ENCODE measurements at places on chromosomes 12 and 14.
A peak's percentile ranks its signal among the peaks of the same experiment; 100 is the strongest.

- DNase-seq, result no peak
Measured at GRCh38 chr14:38124506-38124905, 83.2 kb upstream of the SSTR1 start.

DNA sequence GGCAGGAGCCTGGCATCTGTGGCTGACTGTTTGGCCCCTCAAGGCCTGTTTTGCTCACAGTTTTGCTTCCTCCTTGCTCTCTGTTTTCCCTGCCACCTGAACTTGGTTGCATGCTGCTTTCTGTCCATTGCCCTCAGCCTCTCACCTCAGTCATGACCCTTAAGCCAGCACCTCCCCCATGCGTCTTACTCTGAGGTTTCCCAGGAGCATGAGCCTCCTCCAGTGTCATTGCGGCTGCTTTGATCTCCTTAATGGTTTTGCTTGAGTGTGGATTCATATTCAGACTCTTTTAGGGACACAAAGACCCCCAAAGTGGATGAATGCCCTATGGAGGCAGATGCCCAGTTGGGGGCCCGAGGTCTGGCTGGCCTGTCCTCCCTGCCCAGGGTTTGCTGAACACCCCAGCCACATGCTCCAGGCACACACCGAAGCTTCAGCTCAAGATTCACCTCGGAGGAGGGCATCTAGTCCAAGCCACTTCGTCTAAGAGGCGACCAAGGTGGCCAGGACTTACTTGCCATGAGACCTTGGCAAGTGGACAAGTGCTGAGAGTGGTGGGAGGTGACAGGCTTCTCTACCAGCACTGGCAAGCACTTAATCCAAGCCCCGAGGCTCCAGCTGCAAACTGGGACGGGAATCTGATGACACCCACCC is 95.4 kb upstream of the DIO3 start:
- no peak for DNase-seq

GRCh38 chr12:45509187-45509586 is 220.3 kb upstream of the ARID2 start:
- no peak for DNase-seq

- no peak for DNase-seq
Measured at GRCh38 chr12:60174941-60175340, 579.1 kb downstream of the SLC16A7 start.

GRCh38 chr14:59337141-59337611 is 128.0 kb downstream of the GPR135 start:
- DNase-seq, result no peak

DNA sequence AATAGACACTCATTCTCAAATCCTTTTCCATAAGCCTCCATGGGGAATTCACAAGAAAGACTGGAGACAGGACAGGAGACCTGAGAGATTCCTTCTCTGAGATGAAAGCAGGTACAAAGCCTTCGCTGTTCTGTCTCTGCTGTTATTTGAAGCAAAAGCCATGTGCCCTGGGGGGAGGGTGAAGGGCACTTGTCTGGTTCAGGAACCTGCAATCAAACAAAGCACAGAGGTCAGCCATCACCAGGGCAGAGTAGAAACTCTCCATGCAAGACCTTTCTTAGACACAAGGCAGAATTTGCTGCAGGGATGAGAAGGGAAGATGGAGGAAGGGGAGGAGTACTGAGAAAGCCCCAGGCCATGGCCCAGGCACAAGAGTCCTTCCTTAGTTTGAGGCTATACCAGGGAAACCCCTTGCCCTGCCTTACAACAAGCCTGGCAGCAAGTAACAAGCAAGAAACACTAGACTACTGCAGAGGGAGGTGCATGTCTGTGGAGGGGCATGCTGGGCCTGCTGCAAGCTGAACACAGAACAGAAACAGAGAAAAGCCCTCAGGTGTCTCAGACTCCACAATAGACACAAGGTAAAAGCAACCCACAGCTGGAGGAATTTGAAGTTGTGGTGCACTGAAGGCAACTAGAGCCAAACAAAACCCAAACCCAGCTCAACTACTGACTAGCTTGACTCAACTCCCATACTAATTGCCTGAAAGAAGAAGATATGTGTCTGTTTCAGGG is 7.8 kb upstream of the ART4 start:
- no peak for DNase-seq

GRCh38 chr12:116366456-116366776 is 88.9 kb upstream of the MED13L start:
- DNase-seq, result no peak

GRCh38 chr14:94045101-94045500 is 19.0 kb downstream of the OTUB2 start:
- no peak for DNase-seq

GRCh38 chr14:74490486-74490885 is 2.6 kb downstream of the NPC2 start:
- no peak for DNase-seq

DNA sequence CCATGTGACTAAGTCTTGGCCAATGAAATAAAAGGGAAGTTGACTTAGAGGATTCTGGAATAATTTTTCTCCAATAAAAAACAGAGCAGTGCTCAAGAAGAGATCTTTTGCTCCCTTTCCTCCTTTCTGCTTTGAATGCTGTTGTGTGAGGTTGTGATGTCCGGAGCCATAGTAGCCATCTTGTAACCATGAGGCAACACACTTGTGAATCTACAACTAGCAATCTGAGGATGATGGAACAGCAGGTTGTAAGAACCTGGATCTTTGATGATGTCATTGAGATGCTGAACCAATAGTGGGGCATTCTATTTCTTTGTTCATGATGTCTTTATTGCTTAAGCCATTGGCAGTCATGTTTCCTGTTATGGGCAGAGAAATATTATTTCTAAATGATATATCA is 230.0 kb upstream of the SRRM4 start:
- no peak for DNase-seq

DNA sequence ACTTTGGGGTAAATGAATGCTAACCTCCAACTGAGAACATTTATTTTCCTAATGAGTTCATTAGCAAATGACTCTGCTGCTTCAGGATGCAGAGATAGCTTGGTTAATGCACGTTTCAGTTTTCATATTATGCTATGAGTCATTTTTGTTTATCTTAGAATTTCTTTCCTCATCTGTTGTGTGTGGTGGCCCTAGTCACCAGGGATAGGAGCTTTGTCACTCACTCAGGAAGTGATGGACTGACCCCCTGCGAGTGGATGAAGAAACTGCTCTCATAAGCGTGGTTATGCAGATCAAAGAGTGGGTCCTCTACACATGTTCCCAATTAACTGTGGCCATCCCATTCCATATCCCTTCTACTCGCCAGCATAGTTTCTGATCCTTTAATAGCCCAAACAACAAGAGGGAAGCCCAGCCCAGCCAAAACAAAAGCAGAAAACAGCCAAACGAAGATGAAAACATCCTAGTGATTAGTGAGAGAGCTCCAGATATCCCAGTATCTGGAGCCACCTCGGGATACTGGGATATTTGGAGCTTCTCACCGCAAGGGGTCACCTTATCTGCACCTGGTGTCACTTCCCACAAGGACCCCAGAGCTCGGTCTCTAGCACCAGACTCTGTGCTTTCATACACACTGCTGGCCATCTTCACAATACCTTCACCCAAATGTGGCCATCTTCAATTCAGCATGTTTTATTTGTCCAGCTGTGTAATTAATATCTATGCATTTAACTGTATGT is 8.6 kb downstream of the TC2N start:
- no peak for DNase-seq

DNA sequence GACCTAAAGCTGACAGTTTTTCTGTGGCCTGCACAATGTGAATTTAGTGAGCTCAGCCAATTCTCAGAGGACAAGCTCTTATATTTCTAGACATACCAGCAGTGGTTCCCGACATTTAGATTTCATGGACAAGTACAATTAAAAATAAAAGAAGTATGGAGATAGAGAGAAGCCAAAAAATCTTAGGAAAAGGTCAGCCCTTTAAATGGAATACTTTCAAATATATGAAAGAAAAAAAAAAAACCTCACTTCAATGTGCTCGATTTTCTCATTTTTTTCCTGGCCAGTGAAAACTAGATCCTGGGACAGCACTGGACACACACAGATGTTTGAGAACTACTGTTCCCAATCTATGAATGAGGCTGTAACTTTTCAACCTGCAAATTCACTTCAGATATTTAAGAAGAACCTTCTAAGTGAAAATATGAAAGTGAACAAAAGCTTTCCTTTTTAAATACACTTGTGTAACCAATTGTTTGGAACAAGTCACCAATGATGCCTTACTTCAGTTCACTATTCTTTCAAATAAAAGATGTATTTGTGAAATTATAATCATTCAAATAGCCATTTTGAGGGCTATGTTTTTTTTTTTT is 109.4 kb downstream of the SLC38A1 start:
- no peak for DNase-seq

DNA sequence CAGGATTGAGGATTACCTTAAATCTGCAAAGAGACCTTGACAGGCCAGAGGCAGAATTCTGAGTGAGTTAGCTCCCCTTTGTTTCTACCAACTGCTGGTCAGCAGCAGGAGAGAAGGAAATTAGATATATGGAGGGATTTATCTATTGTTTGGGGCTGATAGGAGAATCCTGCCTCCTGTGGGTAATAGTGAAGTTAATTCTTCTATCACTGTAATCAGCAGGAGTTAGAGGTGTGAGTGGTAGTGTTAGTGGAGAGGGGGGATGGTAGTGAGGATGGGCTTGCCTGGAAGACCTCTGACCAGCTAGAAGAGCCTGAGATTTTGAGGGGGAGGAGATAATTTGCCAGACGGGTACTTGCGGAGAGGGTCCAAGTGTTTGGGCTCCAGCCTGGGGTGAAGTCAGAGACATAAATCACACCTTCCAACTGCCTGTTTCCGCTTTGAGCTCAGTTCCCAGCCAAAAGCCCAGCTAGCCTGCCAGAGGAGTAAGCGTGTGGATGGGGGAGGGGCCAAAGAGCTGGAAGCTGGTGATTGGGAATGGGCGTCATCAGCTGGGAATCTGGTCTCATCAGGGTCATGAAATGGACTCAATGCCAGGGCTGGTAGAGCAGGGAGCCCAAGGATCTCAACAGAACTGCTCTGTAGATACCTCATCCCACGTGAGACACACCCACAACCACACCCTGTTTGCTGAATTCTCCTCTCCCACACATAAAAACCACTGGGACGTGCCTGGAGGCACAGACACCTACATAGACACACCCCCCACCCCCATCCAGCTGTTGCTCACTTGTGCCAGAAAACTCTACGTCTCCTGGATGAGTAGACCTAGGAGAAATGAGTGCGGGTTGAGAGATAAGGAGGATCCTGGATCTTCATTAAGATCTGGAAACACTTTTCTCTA is 13.1 kb upstream of the ITGA5 start:
- peak; percentile 72 for DNase-seq

- no peak for DNase-seq
Measured at GRCh38 chr12:86265329-86265695, 9.1 kb upstream of the MGAT4C start.

All from nephron progenitor cell (in vitro differentiated cells).